Jurkat, Clone E6-1 (cell line): ENCODE measurements at places on chromosomes 6 and 20.

DNA sequence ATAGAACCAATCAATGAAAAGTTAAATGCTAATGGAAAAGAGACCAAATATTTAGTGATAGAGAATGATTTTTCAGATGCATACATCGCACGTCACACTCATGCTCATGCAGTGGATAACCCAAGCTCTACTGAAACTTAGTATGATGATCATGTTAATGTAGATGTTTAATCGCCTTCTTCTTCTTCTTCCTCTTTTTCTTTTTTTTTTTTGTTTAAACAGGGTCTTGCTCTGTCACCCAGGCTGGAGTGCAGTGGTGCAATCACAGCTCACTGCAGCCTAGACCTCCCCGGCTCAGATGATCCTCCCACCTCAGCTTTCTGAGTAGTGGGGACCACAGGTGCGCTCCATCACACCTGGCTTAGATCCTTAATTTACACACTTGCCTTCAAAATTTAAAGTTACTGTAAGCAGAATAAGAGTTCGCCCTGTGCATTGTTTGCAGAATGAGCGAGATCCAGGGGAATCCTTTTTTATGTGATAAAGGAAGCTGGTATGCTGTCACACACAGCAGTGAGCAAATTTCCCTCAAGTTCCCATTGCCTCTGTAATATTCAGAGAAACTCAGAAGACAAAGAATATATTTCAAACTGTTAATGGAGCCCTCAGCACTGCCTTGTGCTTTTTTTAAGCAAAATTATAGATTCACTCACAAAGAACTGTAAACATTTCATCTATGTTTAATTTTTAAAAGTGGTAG, 194.2 kb upstream of the SGK1 start:
- no peak for DNase-seq

DNA sequence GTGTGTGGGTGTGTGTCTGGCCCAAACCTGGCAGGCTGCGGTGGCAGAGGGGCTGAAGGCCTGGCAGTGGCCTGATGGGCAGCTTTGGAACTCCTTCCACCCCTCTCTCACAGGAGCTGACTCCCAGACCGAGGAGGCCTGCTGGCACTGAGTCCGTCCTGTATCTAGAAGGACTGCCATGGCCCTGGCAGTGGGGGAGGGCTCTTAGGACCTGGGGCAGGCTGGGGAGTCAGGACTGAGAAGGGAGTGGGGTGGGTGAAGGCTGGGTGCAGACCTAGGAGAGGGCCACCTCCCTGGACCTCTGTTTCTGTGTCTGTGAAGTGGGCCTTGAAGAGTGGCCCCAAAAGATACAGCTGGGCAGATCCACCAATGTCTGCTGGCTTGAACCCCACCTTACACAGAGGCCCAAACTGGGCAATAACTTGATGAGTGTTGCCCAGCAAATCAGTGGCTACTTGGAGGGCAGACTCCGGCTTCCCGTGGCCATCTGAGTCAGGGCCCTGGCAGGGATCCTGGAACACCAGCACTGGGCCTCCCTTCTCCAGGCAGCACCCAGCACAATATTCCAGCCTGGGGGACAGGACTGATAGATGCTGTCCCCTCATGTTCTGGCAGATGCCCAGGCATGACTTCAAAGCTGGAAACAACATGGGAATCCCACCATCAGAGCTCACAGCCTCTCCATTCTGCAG, 46.7 kb upstream of the BLCAP start:
- DNase-seq, result no peak

DNA sequence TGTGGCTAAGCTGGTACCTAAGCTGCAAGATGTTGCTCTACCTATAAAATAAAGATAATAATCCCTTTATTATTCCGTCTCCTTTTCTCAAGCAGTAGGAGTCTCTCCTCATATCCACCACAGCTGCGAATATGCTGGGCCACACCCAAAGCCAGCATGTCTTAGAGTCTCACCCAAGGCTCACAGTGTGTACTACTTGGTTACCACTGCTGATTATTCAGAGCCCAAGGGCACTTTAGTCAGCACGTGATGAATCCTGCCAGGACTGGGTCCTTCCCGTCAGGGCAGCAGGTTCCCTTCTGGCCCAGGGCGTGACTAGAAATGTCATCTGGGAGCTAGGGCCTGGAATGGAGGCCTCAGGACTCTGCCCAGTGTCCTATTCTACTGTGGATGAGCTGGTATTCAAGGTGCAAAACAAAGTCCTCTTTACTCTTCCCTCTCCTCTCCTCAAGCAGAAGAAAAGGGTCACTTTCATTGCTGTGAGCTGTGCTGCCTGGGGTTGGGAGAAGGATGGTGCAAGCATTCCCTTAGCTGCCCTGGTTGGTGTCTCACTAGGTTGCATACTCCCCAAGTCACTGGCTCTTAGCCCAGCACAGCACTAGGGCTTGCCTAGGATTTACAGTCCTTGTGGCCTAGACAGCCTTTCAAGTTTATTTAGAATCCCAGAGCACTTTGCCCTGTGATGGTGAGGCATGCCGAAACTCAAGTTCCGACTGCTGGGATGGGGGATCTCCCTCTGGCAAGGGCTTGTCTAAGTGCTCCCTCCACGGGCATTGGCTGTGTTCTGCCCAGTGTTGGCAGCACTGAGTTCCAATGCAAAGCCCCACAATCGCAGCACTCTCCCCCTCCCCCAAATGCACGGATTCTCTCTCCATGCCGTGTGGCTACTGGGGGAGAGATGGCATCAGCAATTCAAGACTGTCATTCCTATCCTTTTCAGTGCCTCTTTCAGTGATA, 320.2 kb downstream of the BTBD9 start:
- no peak for DNase-seq

DNA sequence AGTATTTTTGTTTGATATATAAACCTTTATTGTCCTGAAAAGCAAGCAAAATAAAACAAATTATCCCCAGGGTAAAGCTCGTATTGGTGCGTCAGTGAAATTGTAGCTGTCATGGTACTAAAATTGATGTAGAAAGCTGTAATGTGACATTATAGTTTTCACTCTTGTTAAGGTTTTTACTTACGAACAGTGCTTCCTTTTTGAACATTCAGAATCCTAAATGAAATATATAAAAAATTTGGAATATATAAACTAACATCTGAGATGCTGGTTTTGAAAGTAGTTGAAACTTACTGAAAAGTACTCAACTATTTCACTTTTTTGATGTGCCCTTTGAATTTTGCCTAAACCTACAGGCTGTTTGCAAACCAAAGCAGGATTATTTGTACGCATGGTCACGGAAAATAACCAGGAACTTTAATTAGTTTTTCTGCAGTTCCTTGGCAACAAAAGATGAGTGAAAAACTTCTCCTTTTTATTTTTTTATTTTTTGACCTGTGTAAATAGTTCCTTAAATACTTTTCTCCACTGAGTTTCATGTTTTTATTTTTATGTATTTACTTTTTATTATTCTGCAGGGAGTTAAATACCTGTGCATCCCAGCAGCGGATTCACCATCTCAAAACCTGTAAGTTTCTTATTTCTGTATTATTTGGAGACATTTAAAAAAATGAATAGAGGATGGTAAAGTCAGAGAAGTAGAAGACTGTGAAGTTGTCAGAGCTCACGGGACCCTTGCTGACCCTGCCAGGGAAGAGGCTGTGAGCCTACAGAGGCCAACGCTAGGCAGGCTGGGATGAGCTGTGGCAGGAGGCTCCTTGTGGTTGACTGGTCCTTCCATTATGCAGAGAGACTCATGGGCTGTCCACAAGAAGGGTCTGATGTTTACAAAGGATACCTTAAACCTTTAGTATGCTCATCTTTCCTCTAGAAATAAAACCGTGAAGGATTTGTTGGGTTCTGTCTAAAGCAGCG, 42.5 kb downstream of the DUSP22 start:
- no peak for DNase-seq

GRCh38 chr6:94215552-94215951, 796.2 kb upstream of the EPHA7 start:
- DNase-seq, result no peak

GRCh38 chr20:38833857-38834164, 28.3 kb downstream of the PPP1R16B start:
- DNase-seq, result peak; percentile 78

DNA sequence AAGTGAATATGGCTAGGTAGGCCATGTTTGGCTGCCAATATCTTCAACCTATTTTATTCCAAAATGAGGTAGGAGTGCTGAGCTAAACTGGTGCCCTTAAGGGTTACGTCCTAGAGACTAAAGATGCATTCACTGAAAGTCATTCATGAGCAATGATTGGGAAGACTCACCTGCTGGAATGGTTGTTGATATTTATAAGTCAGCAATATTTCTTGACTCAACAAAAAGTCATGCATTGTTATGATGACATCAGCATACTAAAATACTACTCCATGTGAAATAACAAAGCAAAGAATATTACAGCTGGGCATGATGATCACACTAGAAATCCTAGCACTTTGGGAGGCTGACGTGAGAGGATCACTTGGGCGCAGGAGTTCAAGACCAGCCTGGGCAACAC, 17.6 kb upstream of the NUP153 start:
- DNase-seq, result no peak

GRCh38 chr6:925656-926213, 232.8 kb upstream of the EXOC2 start:
- DNase-seq, result no peak

DNA sequence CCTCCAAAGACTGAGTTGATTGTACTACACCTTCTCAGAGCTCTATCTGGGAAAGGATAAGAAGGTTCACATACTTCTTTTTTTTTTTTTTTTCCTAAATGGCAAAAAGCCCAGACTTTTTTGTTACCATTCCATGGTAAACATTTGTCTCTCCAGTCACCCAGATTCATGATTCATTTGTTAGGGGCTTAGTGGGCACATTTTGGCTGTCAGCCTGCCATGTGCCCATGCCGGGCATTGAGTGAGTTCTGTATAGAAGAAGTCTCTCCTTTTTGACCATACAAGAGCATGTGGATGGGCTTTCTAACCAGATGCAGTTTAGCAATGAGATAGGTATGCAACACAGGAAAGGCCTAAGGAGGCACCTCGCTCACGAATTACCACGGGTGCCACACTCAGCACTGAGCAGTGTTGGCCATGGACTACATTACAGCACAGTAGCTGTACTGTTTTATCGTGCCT, 447.5 kb upstream of the HSF2 start:
- no peak for DNase-seq

DNA sequence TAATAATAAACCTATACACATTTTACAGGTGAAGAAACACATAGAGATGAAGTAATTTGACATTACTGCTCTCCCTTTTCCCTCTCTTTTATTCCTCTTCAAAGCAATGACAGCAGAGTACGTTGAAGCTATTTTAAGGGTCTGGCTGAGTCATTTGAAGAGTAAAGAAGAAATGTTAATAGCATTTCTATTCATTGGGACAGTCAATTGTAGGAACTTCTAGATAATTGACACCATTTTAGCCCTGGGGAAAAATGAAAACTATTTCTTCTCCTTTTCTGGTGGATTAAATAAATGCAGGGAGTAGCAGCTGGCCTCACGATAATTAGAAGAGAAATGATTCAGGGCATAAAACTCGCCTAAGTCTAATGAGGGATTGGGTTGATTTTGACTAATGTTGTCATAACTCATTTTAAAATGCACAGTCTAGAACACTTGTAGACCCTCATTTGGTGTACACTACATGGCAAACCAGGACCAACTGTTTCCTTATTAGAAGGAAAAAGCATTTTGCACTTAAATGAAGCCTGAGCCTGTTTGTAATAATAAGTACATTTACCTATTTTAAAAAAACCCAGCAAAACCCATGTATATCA, 48.1 kb downstream of the RIPOR2 start:
- DNase-seq, result no peak

- no peak for DNase-seq
Observed at GRCh38 chr6:75203721-75204120, 2.1 kb downstream of the COL12A1 start.

GRCh38 chr6:119308991-119309657, 40.4 kb downstream of the MAN1A1 start:
- no peak for DNase-seq

DNA sequence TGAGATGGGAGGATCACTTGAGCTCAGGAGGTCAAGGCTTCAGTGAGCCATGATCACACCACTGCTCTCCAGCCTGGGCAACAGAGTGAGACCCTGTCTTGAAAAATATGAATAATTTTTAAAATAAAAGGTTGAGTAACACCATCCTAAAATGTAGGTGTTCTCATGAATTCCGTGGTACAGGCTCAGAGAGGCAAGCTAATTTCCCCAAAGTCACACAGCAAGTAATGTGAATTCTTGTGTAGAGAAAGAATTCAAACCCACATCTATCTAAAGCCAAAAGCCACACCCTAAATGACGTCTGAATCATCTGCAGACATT, 80.5 kb downstream of the ZNF217 start:
- DNase-seq, result no peak

- DNase-seq, result no peak
Observed at GRCh38 chr6:95648636-95649035, 71.3 kb downstream of the MANEA start.

GRCh38 chr6:21198032-21198640, 395.4 kb upstream of the SOX4 start:
- no peak for DNase-seq

DNA sequence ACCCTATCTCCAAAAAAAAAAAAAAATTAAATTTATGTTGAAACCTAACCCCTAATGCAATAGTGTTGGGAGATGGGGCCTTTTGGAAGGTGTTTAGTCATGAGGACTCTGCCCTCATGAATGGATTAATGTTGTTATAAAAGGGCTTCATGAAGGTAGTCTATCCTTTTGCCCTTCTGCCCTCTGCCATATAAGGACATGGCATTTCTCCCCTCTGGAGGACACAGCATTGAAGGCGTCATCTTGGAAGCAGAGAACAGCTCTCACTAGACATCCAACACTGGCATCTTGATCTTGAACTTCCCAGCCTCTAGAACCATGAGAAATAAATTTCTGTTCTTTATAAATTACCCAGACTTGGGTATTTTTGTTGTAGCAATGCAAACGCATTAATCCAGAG, 35.4 kb downstream of the PDYN start:
- no peak for DNase-seq

DNA sequence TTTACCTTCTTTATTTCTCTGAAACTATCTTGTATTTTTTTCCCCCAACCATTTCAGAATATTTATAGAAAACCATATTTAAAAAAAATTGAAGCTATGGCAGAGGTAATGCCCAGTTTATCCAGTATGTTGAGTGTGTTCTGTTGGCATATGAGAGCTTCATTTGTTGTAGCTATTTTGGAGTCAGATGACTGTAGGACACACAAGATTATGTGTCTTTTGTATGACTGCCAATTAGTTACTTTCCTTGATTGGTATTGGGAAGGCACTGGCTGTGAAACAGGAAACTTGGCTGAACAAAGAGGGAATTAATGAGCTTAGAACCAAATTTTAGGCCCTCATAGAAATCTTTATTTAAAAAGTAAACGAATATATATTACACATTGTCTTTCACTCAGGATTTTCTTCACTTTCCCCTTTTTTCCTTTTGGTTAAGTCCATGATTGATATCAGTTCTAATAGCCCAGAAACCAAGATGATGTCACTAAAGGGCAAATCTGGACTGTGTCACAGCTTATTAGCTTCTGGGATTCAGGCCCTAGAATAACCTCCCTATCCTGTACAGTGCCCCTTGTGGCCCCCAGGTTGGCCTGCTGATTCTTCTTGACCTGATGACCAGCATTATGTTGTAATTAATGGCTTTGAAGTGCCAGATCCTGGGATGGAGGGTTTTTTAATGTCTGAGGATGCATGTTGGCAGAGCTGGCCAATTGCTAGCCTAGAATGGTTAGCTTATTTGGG, 10.1 kb downstream of the CDC5L start:
- no peak for DNase-seq
